ENCODE measurements at places on chromosomes 7 and 10.

GRCh38 chr10:77629775-77630506, 7.7 kb downstream of the KCNMA1 start:
- DNase-seq = no peak

- DNase-seq = no peak
These were observed 231.9 kb upstream of the GRM3 start for GRCh38 chr7:86411814-86412213.

DNA sequence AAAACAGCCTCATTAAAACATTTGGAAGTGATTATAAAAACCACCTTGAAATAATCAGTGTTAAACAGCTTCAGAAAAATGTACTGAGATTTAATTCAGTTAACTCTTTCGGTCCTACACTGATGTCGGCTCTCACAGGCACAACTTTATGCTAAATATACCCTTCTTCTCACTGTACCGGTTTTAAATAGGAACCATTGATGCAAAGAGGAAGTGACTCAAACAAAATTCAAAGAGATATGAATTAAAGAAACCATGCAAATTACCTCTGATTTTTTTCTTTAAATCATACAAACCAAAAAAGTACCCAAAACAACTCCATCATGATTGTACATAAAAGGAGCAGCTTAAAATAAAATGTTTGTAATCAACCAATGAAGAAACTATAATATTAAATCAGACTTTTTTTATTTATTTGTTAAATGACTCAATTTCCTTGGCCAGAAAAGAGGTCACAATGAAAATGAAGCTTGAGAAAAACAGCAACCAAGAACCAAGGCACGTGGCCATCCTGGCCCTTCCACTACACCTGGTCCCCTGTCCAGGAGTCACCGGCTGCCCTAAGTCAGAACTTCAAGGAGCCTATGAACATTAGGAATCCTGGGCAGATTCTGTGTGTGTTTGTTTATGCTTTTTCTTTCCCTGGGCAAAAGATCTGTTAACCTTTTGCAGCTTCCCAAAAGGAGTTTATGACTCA, 73.0 kb upstream of the CABCOCO1 start:
- DNase-seq = no peak

- no peak for DNase-seq
These were observed 73.4 kb downstream of the VIPR2 start for GRCh38 chr7:159071260-159071659.

DNA sequence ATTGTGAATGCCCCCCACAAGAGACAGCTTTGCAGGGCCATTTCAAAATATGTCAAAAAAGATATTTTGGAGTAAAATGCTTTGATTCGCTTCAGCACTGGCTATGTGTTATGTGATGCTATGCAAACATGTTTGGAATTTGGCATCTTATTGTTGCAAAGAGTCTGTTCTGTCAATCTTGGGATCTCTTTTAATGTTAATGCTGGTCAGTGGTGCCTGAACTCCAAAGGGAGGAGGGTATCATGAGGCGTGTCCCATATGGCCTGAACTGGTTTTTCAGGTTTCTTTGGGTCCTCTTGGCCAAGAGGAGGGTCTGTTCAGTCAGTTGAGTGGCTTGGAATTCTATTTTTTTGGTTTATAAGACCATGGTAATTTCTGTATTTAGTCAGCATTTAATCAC, 81.4 kb downstream of the HECW1 start:
- no peak for DNase-seq

- no peak for DNase-seq
These were observed 108.2 kb downstream of the CHRM2 start for GRCh38 chr7:136976504-136977251.

- DNase-seq = no peak
These were observed 10.0 kb upstream of the EMX2 start for GRCh38 chr10:117532451-117533107.

- DNase-seq = no peak
These were observed 119.8 kb downstream of the EBF3 start for GRCh38 chr10:129844216-129844766.

- DNase-seq = no peak
These were observed 7.4 kb downstream of the TSPAN14 start for GRCh38 chr10:80461208-80462183.
